ENCODE measurements at places on chromosomes 6 and 20.
A peak's percentile ranks its signal among the peaks of the same experiment; 100 is the strongest.

- no peak for DNase-seq
These were observed 284.5 kb downstream of the PRKN start for GRCh38 chr6:162443101-162443500.

- no peak for DNase-seq
These were observed 238.9 kb downstream of the MAFB start for GRCh38 chr20:40449974-40450616.

- peak; percentile 92 for DNase-seq
These were observed 10.7 kb downstream of the HCK start for GRCh38 chr20:32062776-32063170.

GRCh38 chr6:14656649-14657048, 539.1 kb downstream of the CD83 start:
- peak; percentile 55 for DNase-seq

DNA sequence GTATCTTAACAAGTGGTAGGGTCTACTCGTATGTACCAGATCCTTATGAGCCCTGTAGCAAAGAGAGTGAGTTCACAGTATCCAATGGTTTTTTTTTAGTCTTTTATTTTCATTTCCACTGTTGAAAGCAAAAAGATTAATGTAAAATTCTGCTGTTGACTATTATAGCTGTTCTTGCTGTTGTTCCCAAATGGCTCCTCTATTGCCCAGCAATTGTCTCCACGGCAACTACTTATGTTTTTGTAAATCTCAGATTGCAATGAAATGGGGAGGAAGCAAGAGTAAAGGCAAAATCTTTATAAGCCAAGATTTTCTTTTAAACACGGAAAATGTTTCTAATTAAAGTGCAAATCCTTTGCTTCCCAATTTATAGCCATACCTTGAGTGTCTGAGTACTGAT, 406.1 kb downstream of the EPM2A start:
- DNase-seq, result no peak

DNA sequence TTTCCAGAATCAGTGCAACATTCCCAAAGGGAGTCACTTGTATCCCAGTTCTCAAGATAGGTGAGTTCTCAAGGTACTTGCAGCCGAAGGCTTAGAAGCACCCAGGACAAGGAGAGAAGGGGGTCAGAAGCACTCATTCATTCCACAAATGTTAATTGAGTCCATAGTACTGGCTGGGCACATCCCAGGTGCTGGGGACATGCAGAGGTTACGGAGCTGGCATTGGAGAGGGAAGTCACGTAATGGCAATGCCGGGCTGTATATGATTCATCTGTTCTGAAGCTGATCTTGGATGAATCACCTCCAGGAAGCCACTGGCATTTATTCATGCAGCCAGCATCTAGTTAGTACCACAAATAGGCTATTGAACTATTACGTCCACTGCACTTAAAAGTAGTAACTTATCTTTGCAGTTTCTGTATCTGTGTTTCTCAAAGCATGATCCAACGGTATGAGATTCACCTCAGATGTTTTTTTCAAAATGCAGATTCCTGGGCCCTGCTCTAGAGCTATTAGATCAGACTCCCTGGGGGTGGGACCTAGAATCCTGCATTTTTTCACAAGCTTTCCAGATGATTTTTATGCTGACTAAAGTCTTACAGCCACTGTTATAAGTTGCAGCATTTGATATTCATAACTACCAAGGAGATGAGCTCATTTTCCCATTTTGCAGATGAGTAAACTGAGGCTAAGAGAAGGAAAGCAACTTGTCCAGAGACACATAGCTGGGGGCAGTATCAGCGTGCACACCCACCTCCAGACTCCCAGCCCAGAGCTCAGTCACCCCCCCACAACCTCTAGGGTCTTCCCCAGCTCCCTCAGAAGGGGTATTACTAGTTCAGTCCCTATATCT, 44.1 kb upstream of the ID1 start:
- no peak for DNase-seq

GRCh38 chr6:94213226-94213625, 793.9 kb upstream of the EPHA7 start:
- DNase-seq, result no peak

GRCh38 chr20:25378884-25379733, 11.5 kb downstream of the ABHD12 start:
- no peak for DNase-seq

DNA sequence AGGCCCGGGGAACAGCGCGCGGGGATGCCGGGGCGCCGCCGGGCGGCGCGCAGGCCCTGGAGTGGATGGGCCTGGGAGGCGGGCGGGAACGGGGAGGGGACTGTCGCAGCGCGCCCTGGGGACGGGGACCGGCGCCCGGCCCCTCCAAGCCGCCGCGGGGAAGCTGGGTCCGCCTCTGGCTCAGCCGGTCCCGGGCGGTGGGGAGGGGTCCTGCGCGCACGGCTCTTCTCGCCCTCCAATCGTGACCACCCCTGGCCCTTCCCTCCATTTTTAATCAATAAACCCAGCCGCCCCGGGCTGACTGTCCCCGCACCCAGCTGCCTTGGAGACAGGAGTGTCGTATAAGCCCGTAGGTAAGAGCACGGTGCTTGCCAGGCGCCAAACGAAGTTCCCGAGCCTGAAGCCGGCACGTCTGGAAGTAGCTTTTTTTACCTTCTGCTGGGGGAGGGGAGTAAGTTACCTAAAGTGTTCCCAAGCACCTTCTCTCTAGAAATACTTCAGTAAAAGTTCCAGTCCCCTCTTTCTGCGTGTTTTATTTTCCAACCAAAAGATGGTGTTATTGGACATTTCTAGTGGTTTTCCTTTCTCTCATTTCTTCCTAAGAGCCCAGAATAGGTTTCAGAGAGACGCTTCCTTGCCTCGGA, 780 bp upstream of the TAF4 start:
- no peak for DNase-seq

DNA sequence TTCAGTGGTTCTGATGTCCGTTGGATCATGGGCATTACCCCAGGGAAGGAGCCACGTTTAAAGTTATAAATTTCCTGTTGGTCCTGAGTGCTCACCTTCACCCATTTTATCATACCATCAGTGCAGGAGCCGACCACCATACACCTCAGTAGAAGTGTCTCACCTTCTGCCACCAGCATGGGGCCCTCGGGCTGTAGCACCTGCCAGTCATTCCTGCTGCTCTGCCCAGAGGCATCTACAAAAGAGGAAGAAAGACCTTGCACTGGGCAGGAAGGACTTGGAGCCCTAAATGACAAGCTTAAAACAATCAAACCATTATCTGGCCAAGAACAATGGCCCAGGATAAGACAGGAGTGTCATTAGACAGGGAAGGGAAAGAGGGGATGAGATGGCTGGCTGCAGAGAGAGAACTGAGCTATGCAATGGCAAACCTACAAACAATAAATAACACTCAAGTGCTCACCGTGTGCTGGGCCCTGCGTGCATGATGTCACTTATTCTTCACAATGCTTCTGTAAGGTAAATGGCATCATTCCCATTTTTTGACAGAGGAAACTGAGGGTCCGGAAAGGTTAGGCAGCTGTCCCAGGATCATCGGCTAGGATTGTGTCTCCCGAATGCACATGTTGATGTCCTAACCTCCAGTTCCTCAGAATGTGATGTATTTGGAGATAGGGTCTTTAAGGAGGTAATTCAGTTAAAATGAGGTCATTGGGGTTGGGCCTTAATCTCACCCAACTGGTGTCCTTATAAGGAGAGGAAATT, 11.2 kb downstream of the SIRPB2 start:
- no peak for DNase-seq

DNA sequence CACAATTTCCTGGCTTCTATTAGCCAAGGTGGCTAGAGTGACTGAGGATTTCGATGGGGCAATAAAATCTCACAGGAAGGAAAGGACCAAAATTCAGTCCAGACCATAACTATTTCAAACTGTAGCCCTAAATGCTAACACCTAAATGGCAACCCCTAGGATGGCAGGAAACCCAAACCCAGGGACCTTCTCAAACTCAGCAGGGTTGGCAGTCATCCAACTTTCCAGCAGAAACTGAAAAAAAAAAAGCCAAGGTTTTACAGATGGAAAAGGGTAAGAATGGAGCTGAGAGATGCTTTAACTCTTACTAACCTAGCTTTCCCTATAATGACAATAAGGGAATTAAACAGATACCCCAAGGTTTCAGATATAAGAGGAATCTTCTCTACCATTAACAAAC, 10.5 kb downstream of the IBTK start:
- DNase-seq, result no peak

DNA sequence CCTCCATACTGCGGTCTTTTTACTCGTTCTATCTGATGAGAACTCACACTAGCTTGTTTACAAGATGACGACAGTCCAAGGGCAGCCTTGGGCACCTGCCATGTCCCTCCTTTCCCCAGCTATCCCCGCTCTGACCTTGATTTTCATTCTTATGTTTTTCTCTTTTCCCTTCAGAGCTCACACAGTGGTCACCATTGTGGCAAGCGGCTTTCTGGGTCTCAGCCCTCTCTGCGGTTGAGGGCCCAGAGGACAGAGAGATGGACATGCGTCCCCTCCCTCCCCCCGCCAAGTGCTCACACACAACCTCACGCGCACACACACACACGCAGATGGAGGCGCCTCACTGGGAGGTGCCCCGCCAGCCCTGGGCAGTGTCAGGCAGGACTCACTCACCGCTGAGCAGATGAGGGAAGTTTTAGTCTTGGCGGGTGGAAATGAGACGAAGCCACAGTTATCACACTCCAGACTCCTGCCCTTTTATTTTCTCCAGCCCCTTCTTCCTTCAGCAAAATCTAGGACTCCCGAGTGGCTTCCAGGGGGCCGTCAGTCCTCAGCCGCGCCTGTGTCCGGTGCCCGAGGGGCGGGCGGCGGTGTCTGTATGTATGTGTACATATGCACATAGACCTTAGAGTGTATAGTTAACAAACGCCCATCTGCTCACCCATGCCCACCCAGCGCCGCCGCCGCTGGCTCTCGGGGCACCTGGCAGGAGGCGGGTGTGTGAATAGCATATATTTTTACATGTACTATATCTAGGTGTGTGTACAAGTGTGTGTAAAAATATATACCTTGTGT, 13.8 kb upstream of the MYL9 start:
- no peak for DNase-seq

- peak; percentile 4 for DNase-seq
These were observed 777 bp downstream of the SRSF6 start for GRCh38 chr20:43458422-43458924.

DNA sequence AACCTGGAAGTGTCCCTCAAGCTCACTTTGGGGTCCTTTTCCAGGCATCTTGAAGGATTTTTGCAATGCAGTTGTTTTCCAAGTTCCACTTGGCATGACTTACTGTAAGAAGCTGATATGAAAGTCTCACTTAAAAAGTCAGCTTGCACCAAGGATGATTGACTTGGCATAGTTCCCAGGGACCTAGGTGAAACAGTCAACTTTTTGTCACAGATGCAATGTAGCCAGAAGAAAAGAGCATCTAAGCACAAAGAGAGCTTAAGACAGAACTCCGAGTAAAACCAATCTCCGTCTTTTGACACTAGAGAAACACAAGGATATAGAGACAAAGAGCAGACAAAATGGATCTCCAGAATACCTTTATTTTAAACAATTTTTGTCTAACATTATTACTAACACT, 2.6 kb upstream of the ZSCAN12 start:
- DNase-seq, result no peak

GRCh38 chr6:113315879-113316278, 541.3 kb upstream of the MARCKS start:
- DNase-seq, result no peak

- peak; percentile 20 for DNase-seq
These were observed 2.9 kb downstream of the EEF1A2 start for GRCh38 chr20:63495741-63496595.

DNA sequence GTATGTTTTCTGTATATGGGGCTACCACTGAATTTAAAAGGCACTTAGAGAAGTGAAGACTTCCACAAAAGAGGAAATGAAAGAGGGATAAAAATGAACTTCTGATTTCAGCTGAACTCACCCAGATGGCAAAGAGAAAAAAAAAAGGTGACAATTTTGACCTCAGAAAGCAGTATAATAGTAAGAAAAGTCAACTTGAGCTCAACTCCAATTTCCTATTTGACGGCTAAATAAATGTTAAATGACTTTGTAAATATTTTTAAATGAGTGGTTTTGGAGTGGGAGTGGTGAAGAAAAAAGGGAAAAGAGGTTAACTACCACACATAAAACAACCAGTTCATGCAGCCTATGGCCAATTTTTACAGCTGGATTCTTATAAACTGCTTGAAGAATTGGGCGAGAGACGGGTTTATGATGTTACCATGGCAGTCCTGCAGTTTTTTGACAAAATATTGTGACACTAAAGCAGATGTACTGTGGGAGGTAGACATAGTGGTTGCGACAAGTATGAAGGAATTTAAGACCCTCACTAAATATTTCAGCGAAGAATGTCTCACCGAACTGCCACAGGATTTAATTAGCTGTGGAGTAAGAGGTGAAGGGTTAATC, 49.8 kb upstream of the ADTRP start:
- DNase-seq, result no peak

- DNase-seq, result no peak
These were observed 5.5 kb downstream of the TULP1 start for GRCh38 chr6:35507221-35507620.

- no peak for DNase-seq
These were observed 1643.9 kb downstream of the HACE1 start for GRCh38 chr6:103215847-103216246.

GRCh38 chr20:48234951-48235350, 449.7 kb upstream of the SULF2 start:
- DNase-seq, result no peak
